ENCODE measurements at places on chromosomes 7 and 10.

GRCh38 chr10:3805201-3805790 is 20.3 kb upstream of the KLF6 start:
- DNase-seq, result peak; percentile 50

DNA sequence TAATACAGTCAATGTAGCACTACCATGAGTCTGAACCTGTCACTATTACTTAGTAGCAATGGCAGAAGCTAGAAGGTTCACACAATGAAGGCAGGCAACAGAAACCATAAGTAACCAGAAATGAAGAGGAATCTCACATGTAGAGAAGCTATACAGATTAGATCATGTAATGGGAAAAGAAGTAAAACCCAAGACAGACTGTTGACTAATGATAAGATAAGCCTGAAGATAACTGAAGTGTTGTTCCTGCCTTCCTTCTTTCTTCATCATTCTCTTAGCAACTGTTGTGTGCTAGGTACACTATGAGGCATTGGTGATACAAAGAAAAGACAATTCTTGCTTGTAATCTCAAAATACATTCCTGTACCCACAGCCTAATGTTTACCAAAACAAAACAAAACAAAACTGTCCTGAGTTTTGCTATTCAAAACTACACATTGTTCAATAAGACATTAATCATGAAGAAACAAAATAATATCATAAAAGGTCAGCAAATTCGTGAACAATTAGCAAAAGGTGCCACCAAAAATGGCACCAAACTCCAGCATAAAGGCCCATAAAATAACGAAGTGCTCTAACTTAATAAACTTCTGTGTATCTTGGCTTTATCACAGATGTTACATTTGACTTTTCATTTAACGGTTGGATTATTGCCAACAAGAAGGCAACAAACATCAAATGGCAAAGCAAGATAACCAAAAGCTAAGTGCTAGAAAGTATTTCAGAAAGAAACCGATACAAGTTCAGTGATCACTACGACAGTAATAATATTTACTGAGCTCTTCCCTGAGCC is 27.1 kb downstream of the ZNF800 start:
- no peak for DNase-seq

- DNase-seq, result peak; percentile 57
Measured at GRCh38 chr7:12475362-12476063, 71.8 kb upstream of the VWDE start.

DNA sequence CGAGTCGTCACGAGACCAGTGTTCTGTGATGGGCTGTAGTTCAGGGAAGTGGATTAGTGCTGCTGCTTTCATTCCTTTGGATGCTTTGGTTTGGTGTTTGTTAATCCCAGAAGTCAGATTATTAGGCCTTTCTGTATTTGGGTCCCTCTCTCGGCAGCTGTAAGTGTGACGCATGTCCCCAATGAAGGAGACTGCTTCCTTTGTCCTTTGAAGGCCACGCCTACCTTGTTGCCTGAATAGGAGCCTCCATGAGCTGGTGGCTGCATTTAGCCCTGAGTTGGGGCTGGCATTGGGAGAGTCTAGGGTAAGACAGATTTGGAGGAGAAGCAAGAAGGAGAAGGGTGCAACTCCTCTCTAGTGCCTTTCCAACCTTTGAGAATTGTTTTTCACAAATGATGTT is 34.5 kb downstream of the DOCK1 start:
- DNase-seq, result peak; percentile 20

- no peak for DNase-seq
Measured at GRCh38 chr10:104324221-104324686, 14.0 kb downstream of the ITPRIP start.

- no peak for DNase-seq
Measured at GRCh38 chr10:421170-421569, 268.3 kb downstream of the DIP2C start.

- DNase-seq, result no peak
Measured at GRCh38 chr10:3763852-3764625, 21.0 kb downstream of the KLF6 start.

DNA sequence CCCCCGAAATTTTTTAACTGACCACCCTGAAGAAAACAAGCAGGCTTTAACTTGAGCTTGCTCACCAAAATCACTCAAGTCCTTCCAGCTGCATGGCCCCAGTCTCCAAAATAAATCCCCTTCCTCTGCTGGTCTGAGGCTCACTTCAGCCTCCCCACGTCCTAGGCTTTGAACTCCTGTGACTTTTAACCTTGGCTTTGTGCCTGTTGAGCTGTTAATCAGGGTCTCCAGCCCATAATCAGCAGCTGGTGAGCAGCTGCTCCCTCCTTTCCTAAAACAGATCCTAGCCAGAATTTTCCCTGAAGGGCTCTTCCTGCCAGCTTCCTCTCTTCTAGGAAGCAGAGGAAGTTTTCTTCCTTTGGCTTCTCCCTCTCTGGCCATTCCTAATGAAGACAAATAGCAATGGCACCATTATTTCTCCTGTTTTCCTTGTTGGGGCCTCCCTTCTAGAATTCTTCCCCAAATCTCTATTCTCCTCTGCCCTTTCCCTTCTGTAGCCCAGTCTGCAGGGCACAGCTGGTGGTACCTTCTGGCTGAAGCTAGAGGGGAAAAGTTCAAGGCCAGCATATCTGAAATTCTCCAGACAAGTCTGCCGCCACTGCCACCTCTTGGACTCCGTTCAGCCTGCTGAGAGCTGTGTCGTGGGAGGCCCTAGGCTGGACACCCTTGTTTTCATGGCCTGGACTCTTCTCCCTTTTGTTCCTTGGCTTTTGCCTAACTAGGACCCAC is 152.1 kb downstream of the NOC3L start:
- DNase-seq, result no peak

GRCh38 chr7:123231021-123232000 is 31.5 kb upstream of the SLC13A1 start:
- DNase-seq, result no peak

DNA sequence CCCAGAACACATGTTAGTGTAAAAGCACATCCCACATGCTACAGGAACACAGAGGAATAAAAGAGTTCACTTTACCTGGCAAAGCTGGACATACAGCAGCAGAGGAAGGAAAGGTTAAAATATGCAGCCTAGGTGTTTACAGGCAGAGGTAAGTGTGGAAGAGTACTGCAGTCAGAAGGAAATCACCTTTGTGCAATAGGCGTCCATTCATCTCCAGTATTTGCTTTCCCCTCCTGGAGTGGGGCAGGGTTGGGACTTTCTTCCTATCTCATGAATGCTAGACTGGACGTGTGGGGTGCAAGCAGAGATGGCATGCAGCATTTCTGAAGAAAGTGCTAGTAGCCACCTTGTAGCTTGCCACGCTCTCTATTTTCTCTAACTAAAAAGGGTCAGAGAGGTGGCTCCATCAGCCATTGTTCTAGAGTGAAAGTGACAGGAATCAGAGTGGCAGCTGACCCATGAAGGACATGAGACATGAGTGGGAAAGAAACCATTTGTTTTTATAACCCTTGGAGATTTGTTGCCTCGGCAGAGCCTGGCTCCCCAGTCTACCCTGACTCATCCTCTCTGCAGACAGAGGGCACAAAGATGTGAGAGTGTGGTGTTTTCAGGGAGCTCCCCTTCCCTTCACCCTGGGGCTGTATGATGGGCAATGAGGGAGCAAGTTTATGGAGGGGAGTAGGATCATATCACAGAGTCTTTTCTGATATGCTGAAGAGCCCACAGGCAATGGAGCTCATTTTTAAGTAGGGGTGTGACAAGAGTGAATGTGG is 101.2 kb upstream of the SEC61G start:
- no peak for DNase-seq

DNA sequence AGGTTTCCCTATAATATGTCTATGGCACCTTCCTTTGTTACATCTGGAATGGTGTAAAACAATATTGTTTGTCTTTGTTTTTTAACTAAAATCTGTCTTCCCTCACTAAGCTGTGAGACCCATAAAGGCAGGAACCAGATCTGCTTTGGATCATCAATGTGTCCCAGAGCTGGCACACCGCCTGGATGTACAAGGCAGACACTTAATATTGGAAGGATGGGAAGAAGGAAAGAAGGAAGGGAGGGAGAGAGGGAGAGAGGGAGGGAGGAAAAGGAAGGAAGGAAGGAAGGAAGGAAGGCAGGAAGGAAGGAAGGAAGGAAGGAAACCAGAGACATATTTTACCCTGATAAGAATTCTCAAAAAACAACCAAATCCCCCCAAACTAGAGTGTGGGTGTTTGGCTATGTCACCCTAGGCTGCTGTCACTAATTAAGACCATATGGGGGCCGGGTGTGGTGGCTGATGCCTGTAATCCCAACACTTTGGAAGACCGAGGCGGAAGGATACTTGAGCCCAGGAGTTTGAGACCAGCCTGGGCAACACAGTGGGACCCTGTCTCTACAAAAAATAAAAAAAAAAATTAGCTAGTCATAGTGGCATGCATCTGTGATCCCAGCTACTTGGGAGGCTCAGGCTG is 59.6 kb downstream of the SH3PXD2A start:
- DNase-seq, result no peak

- DNase-seq, result no peak
Measured at GRCh38 chr7:30765408-30765807, 5.8 kb upstream of the MINDY4 start.

GRCh38 chr10:108424656-108425055 is 1260.2 kb upstream of the SORCS1 start:
- DNase-seq, result no peak

DNA sequence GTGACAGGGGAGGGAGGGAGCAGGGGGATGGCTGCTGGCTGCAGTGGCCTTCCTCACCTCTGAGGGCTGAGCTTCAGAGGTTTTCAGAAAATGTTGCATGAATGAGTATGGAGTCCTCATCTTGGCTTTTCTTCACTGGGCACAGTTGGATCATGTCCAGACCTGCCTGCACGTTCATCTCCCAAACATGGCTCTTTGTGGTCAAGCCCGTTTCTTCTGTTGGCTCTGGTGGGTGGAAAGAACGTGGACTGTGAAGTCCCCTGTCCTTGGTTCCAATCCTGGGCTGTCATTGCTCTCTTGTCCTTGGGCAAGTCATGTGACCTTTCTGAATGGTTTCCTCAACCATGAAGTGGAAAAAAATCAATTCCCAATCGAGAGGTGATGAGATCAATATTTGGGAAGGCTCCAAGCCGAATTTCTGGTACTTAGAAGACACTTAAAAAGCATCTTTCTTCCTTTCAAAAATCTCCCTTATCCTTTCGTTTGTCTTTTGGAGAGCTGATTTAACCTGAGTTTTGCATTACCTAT is 34.5 kb downstream of the TSPAN14 start:
- no peak for DNase-seq

GRCh38 chr10:77544617-77545016 is 93.0 kb downstream of the KCNMA1 start:
- no peak for DNase-seq

- DNase-seq, result no peak
Measured at GRCh38 chr7:111492234-111492633, 70.1 kb downstream of the IMMP2L start.

DNA sequence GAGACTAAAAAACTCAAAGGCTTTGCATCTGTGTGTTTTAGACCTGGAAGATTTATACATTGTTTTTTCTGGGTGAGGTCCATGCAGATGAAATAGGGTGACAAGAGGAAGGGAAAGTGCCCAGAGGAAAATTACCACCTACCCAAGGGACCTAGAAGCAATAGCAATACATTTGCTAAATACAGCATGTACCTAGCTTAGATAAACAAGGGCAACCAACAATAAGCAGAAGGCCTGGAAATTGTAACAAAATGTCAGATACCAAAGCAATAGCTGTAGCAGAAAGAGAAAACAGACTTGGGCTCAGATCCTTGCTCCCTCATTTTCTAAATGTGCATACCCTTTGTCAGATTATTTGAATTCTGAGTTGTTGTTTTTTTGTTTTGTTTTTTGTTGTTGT is 318.4 kb upstream of the KMT2E start:
- no peak for DNase-seq

- no peak for DNase-seq
Measured at GRCh38 chr7:20561466-20561865, 54.0 kb upstream of the ABCB5 start.

GRCh38 chr7:19121977-19122588 is 4.6 kb upstream of the TWIST1 start:
- peak; percentile 59 for DNase-seq

GRCh38 chr7:36884351-36884750 is 160.1 kb upstream of the AOAH start:
- no peak for DNase-seq

- DNase-seq, result peak; percentile 19
Measured at GRCh38 chr7:37448636-37449361, at the start of gene ELMO1. TSS of gene ELMO1 (minus strand) at chr7:37448864. CDS start at chr7:37342690, 106,174 bp downstream.

- no peak for DNase-seq
Measured at GRCh38 chr7:7522421-7522820, 13.3 kb downstream of the COL28A1 start.

DNA sequence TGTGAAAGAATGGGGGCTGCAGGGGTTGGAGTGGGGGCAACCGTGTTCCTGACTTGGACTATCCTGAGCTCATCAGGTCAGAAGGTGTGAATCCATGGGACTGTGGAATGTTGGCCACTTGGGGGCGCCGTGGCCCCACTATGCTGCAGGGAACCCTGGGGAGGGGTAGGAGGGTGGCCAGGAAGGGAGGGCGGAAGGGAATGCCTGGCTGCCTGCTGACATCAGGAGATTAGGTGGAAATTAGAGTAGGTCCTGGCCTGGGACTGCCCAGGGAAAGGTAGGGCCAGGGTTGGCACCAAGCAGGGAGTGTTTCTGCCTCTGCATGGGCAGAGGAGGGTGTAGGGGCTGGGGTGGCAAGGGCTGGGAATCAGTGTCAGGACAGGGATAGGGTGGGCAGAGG is 65.8 kb upstream of the PRSS58 start:
- peak; percentile 15 for DNase-seq

DNA sequence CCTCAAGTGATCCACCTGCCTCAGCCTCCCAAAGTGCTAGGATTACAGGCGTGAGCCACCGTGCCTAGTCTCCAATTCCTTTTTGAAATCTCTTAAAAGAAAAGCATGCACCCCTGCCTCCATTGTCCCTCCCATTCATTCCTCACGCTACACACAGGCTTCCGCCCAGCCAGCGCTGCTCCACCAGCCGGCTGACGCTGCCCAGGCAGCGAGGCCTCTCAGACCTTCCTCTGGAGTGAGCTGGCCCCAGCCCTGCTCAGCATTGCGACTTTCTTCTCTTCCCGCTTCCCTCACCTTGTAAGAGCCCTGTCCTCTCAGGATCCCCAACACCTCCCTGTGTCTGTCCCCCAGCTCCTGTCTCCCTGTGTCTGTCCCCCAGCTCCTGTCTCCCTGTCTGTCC is 23.6 kb downstream of the RGS10 start:
- no peak for DNase-seq

DNA sequence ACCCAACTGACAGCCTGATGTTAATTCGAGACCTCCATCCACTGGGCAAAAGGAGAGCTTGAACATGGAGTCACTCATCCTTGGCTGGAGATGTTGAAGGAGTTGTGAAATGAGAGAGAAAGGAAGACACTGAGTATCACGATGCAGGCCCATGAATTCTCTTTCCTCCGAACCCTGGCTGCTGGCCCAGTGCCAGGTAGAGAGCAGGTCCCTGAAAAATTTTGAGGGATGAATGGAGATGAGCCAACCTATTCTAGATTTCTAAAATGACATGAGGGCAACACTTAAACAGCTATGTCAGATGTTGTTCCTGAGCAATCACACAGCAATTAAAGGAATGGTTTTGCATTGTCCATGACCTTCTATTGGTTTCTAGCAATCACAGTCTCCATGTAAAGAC is 355.1 kb upstream of the ZMIZ1 start:
- DNase-seq, result no peak

GRCh38 chr7:158558816-158559215 is 28.8 kb downstream of the PTPRN2 start:
- no peak for DNase-seq

Measured in NCI-H146 (cell line).